ENCODE measurements at places on chromosomes 11 and 22.
A peak's percentile ranks its signal among the peaks of the same experiment; 100 is the strongest.

DNA sequence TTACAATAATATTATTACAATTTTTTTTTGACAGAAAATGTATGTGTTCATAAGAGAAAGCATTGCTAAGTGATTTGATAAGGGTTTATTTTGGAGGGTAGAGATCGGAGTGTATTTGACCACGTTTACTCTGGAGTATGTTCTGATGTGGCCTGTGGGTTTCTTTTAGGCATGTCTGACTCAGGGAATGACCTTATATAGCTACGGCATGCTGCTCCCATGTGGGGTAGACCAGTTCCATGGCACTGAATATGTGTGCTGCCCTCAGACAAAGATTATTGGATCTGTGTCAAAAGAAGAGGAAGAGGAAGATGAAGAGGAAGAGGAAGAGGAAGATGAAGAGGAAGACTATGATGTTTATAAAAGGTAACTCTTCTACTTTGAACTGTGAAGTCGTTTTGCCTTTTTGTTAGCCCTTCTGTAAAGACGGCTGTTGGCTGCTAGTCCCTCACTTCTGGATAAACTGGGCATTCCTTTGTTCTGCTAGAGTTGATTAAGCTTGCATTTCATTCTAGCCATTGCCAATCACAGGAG, 38.1 kb upstream of the ST14 start:
- DNase-seq: no peak

DNA sequence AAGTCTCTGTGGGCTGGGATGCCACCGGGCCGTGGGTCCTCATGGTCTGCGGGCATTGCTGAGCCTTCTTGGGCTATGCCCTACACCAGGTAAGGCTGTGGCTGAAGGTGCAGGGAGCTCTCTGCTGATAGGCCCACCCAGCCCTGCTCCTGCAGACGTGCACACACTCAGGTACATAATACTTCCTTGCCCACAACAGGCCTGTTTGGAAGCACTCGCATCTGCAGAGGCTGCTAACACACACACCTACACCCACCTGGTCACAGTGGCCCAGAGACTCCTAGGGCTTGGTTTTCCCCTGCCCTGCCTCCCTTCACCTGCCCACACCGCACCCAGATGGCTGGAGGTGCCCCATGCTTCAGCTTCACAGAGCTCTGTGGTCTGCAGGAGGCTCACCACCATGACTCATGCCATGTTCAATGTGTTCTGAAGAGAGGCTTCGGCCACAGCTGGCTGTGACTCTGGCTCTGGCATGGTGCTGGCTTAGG, 72.8 kb upstream of the KCNQ1OT1 start:
- no peak for DNase-seq

DNA sequence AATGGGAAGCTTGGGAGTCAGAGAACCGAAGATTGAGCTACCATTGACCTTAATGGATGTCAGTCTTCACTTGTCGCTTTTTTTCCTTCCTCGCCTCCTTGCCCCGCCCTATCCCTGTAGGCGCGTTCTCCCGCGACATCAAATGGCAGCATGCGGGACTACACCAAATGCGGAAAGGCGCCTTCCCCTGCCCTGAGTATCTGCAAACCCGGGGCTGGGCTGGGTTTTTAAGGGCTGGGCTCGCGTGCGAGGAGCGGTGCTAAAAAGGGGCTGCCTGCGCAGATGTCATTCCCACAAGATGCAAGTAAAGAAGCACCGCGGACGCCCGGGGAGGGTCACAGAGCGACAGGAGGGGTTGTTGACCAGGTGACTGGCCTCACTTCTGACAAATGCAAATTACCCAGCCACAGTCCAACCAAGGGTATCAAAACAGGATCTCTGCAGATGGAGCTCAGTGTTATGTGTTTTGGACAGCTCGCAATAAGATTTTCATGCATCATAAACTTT, 4.7 kb upstream of the FAM111B start:
- peak; percentile 6 for DNase-seq

DNA sequence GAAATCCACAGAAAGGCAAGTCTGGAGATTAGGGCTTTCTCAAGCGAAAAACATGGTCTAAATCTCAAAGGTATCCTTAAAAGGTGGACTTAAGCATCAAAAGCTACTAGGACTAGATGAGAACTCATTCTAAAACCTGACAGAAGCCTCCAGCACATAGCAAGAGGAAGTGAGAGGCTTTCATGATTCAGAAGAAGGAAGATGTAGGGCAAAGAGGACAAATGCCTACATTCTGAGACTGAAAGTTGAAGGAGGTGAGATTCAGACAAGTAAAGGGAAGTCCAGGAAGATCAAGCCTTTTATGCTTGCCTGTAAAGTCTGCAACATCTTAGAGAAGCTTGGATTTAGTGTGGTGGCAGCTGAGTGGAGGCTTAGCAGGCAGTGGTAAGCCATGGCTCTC, 98.9 kb downstream of the PGR start:
- DNase-seq: no peak

DNA sequence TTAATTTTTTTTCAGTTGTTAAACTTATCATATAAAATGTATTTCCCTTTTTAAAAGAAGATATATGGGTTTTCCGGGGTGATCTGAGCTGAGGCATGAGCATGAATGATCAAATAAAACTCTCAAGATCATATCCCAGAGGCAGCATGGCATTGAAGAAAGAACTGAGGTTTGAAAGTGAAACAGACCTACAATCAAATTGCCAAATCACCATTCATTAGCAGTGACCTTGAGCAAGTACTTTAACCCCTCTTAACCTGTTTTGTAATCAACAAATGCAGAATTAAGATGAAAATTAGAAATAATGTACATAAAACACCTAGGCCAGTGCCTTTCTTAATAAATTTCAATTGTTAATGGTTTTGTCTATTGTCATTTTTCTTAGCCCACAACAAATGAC, 116.0 kb downstream of the RBFOX2 start:
- no peak for DNase-seq

DNA sequence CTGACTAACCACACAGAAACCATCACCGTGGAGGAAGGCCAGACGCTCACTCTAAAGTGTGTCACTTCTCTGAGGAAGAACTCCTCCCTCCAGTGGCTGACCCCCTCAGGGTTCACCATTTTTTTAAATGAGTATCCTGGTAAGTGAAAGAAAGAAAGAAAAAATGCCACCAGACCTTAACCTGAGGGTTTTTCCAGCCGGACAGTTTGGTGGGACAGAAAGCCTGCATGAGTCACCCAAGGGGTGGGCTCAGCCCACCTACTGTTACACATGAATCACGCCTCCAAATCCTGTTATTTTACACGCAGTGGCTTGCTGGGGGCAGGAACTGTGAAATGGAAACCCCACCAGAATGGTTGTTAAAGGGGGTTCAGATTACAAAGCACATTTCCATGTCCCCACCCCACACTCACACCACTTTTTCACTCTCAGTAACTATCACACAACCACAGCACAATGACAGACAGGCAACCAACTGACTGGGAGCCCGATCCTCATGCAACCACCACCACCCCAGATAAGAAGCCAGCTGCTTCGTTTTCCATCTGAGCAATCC, 11.9 kb downstream of the CRTAM start:
- DNase-seq: no peak

DNA sequence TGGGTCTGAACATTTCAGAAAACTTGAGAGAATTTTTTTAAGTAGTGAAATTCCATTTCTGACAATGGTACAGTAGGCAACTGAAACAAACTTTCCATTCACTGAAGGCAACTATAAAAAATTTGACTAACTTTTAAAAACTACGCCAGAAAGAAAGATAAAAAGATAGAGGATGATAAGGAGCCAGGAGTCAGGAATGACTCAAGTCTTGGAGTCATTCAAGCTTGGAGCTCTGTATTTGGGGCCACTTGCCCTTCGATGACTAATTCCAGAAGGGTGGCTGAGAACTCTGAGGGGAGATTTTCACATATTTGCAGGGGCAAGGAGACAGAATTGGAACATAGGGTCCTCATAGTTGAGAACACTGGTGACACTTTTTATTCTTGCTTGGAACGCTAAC, 1083.2 kb upstream of the CNTN5 start:
- no peak for DNase-seq

DNA sequence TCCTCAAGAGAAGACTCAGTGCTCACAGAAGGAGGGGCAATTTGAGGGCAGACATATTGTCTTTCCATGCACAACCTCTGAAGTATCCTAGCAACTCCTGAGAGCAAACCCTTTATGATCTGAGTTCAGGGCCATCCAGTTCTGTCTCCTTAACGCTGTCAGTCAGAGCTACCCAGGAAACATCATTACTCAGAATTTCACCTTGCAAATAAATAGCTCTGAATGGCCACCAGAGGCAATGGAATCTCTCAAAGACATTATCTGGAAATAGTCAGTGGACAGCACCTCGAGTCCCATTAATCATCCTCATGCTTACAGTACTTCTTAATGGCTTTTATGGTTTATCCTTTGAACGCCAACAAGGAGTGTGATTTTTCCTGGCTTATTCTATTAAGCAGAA, 656.1 kb downstream of the OPCML start:
- no peak for DNase-seq

GRCh38 chr11:131998020-131998419, 627.6 kb downstream of the NTM start:
- DNase-seq: no peak

GRCh38 chr11:132033051-132033450, 662.6 kb downstream of the NTM start:
- DNase-seq: no peak

GRCh38 chr11:47132490-47132889, 44.2 kb downstream of the ARFGAP2 start:
- no peak for DNase-seq

DNA sequence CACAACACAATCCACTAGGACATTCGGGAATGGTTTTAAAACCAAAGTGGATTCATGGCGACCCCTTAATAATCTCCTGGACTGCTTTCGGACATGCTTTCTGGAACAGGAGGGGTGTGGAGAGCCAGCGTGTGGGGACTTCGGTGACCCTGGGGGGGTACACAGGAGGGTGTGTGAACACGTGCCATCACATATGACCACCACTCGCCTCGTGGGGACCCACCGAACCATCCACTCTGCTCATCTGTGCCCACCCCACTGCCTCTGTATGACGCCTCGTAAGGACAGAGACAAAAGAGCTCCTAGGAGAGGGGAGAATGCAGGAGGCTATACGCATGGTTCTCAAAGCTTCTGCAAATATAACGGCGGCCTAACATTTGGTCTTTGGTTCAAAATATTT, 8.9 kb downstream of the LTO1 start:
- no peak for DNase-seq

DNA sequence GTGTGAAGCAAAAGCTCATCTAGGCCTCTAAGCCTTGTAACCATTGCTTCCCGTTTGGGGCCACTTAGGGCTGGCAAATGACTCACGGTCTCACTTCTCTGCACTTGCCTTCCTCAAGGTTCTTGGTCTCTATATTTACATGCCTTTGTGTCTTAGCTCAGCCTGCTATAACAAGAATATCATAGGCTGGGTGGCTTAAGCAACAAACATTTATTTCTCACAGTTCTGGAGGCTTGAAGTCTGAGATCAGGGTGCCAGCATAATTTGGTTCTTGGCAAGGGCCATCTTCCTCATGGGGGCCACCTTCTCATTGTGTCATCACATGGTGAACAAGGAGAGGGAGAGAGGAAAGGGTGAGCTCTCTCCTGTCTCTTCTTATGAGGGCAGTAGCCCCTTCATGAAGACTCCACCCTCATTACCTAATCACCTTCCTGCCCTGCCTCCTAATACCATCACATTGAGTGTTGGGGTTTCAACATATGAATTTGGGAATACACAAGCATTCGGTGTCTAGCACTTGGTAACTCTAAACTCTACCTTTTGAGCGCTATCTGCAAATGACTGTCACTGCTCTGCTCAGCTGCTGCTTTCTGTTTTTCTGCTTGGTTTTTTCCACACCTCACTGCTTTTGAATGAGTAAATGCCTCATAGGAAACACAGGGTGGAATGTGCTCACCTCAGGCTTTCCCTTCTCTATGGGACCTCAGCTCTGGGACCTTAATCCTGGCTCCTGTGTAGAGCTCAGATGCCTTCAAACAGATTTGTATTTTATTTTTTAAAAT, 16.2 kb upstream of the ME3 start:
- DNase-seq: no peak

DNA sequence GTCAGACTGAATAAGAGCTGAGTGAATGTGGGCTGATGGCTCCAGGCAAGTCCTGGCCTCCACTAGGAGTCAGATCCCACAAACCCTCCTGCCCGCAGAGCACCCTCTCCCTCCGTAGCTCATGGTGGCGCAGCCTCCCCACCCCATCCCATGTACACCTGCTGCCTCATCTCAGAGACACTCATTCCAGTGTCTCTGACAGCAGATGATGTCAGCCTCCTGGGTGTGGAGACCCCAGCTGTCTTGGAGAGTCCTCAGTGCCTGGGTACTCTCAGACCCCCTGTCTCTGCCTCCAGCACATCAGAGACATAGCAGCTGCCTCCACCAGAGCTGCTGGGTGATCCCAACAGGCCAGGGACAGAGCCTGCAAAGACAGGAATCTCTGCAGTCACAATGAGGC, 9.5 kb downstream of the IGLL5 start:
- DNase-seq: no peak

GRCh38 chr11:72716290-72716689, 35.9 kb downstream of the ARAP1 start:
- DNase-seq: peak; percentile 26

GRCh38 chr11:101397979-101398378, 185.8 kb downstream of the TRPC6 start:
- DNase-seq: no peak
